ENCODE measurements at places on chromosomes 3 and 15.

- DNase-seq = no peak
These were observed 16.4 kb downstream of the GRIP2 start for GRCh38 chr3:14523792-14524191.

DNA sequence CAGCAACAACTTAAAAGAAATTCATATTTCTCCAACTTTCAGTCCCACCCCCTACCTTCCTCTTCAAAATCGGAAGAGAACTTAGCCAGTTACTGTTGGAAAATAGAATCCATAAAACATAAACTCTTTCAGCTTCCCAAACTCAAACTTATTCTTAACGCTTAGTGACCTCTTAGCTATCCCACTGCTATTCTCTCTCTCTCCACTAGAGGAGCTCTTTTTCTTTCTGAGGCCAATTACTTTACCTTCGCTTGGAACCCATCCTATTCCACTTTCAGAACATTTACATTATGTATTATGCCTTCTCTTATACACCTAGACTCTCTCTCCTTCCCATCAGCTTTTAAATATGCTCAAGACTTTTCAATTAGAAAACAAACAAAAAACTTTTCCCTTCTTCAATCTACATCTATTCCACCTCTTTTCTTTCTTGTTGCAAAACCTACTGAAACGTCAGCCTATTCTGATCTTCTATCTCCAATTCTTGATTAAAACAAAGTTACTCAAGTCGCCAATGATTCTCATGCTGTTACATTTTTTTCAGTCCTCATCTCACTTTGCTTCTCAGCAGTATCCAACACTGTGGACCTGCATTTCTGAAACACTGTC is 13.4 kb upstream of the GHSR start:
- DNase-seq = peak; percentile 34

GRCh38 chr15:68414206-68414555 is 17.8 kb downstream of the ITGA11 start:
- DNase-seq = no peak

- DNase-seq = no peak
These were observed 166.4 kb downstream of the SUCNR1 start for GRCh38 chr3:152039887-152040286.

DNA sequence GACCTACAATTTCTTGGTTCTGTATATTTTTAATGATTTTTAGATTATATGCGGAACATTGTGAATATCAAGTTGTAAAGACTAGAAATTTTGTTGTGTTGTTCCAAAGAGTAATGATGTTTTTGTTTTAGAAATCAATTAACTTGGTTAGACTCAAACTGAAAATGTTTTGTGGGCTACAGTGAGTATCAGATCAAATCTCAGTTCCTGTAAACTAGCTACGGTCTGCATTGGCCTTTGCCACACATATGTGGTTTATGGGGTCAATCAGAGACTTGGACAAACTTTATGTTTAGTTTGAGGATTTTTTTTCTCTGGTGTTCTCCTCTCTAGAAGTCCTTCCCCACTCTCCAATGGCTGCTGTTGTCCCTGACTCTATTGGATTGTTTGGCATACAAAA is 308.0 kb upstream of the THRB start:
- no peak for DNase-seq

GRCh38 chr15:50134524-50135024 is 15.5 kb upstream of the ATP8B4 start:
- no peak for DNase-seq

- no peak for DNase-seq
These were observed 265.8 kb upstream of the ZNF717 start for GRCh38 chr3:76051145-76051544.

DNA sequence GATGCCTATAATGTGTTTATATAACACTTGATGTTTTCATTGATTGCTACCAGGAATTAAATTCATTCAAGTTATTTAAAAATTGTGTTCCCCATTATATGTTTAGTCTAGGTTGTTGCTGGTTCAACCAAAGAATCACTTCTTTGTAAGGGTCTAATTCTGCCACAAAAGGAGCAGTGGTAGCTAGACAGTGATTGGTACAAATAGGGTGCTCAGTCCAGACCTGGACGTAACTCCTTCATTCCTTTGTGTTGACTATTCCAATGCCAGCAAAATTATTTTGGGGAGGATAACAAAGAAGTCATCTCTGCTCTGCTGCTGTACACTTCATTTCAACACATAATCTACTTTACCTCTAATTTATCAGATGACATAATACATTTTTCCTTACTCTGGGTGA is 1.2 kb downstream of the CHMP2B start:
- DNase-seq = peak; percentile 34
